NCI-H345 (cell line): ENCODE measurements at places on chromosomes 3 and 15.
A peak's percentile ranks its signal among the peaks of the same experiment; 100 is the strongest.

- DNase-seq = peak; percentile 20
Observed at GRCh38 chr3:31132132-31132769, 237.8 kb upstream of the GADL1 start.

DNA sequence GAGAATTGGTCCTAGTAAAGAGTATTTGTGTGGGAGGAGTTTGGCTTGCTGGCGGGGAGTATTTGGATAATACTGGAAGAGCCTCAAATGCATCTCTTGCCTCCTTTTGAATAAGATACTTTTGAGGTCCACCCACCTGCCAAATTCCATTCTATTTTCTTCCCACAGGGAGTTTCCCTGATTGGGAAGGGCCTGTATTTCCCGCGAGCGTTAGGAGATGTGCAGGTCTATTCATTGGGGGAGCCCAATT is 406 bp upstream of the RASA2 start:
- no peak for DNase-seq

DNA sequence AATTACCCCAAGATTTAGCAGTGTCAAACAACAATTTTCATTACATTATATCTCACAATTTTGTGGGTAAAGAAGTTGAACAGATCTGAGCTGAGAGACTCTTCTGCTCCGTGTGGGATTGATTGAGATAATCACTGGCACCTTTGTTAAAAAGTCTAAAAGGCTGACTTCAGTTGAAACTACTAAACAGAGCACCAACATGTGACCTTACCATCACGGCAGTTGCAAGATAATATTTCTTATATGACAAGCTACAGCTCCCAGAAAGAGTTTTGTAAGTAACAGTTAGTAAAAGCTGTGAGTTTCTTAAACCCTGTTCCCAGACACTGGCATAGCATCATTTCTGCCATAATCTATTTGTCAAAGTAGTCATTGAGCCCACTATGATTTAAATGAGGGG is 25.0 kb downstream of the CGGBP1 start:
- DNase-seq = no peak

- no peak for DNase-seq
Observed at GRCh38 chr3:162192340-162193029, 695.9 kb downstream of the OTOL1 start.

- no peak for DNase-seq
Observed at GRCh38 chr15:73265536-73266153, 103.1 kb downstream of the HCN4 start.

DNA sequence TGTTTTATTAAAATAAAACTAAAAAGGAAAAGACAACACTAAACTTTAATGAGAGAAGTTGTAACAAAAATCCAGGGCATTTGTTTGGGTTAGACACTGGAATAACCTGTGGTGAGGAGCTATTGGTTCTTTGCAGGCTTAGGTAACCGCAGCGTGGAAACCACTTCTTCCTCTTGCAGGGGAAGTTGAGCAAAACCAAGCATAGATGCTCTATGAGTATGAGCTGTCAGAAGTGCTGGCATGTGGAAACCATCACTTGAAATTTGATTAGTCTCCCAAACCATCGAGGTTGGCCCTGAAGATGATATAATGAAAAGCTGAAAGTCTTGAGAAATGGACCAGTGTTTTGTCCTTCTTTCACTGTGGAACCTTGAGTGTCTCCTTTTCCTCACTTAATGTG is 127.1 kb upstream of the RBMS3 start:
- DNase-seq = no peak

- DNase-seq = no peak
Observed at GRCh38 chr3:107599772-107600145, 77.0 kb downstream of the BBX start.

DNA sequence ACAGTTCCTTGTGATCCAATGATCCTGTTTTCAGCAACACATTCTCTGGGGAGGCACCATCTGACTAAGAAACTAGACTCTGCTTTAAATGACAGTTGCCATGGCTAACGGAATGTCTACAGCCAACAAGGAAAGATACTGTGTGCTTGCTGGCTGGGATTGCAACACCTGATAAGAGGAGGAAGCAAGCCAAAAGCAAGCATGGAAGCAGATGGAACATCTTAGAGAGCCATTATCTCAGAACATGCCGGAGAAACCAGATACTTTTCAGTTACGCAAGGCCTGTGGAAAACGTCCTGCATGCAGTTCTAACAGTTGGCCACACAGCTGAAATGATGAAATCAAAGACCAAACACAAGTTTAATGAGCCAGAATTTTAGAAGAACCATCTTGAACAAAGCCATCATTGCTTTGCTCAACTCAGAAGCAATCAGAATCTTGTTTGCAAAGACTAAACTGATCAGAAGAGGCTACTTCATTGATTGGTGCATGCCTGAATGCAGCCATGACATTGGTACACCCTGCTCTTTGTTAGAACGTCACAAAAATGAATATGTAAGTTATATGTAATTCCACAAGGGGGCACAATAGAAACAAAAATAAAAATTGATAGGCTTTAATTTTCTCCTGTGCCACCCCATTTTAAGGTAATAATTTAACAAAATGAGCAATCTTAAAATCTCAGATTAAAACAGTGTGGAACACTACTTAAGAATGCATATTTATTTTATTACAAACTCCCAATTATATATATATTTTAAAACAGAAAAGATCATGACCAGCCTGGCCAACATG is 50.8 kb downstream of the GXYLT2 start:
- DNase-seq = peak; percentile 26

DNA sequence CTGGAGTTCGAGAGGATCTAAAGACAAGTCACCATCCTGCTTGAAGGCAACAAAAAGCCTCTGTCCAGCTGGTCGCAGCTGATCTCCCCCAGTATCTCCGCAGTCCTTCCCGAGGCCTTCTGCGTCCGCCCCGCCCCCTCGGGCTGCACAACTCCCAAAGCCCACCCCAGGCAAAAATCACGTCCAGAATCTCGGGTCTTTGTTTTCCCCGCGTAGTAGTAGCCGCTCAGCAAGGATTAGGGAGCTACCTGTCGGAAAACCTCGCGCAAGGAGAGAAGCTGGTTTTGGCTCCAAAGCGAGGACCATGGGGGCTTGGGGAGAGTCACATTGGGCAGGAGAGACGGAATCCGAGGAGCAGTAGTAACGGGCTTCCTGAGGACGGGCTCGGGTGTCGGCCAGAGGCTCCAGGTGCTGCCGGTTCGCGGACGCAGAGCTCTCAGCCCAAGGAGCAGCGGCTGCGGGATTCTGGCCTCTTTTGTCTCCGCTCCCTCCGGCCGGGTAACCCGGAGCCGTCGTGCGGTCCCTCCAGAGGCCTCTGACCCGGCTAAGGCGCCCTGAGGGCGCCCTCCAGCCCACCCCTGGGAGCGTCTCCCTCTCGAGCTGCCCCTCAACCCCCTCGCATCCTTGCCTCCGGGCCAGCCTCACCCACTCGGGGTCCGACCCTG is 401 bp downstream of the ZSCAN29 start:
- no peak for DNase-seq

DNA sequence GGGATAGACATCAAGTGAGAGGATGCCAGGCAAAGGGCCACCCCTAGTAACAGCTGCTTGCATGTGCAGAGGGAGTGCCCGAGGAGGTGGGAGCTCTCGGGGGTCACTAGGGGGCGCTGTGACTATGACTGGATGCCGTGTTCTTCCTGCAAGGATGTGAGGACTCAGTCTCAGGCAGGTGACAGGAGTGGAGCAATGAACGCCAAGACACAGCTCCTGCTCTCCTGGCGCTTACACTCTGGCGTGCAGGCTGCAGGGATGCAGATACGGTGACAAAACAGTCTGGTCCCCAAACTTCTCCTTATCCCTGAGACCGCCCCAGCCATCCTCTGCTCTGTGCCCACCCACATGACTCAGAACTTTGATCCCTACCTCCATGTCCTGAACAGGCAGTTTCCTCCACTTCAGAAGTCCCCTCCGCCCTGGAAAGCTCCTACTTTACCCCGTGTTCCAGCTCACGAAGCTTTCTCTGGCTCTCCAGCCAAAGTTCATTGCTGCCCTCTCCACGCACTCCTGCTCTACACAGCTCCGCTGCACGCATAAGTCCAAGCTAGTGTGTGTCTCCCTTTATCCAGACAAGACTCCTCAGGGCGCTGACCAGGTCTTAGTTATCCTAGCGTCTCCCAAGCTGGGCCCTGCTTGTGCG is 14.7 kb downstream of the RHOV start:
- peak; percentile 58 for DNase-seq

- DNase-seq = no peak
Observed at GRCh38 chr3:15055019-15055557, 10.0 kb downstream of the MRPS25 start.

- DNase-seq = no peak
Observed at GRCh38 chr3:173747427-173747826, 349.9 kb downstream of the NLGN1 start.

- no peak for DNase-seq
Observed at GRCh38 chr3:134803051-134803505, 8.0 kb downstream of the EPHB1 start.

- no peak for DNase-seq
Observed at GRCh38 chr3:111901637-111902036, 42.6 kb downstream of the PHLDB2 start.

- DNase-seq = no peak
Observed at GRCh38 chr3:26703519-26703918, 80.9 kb downstream of the LRRC3B start.

- DNase-seq = no peak
Observed at GRCh38 chr3:127036209-127037020, 53.5 kb downstream of the PLXNA1 start.

- DNase-seq = no peak
Observed at GRCh38 chr3:62632510-62633294, 242.5 kb downstream of the CADPS start.

GRCh38 chr3:113783463-113783862 is 36.6 kb downstream of the ATP6V1A start:
- DNase-seq = no peak

GRCh38 chr15:83283813-83284558 is 478 bp downstream of the BNC1 start:
- no peak for DNase-seq

DNA sequence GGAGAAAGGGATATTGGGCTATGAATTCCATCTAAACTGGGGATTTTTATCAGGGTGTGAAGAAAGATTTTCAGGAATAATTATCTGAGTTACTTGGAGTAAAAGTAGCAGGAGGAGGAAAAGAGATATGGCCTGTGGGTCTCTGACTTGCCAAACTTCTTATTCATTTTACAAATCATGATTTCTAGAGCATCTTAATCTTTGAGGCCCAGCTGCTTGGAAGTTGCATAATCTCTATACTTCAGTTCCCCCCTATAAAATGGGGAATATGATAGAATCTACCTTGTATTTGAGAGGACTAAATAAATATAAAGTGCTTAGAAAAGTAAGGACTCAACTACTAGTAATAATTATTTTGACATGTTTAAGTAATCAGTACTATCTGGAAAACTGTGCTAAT is 11.0 kb upstream of the GABPB1 start:
- no peak for DNase-seq

- DNase-seq = no peak
Observed at GRCh38 chr3:117005274-117005673, 295.7 kb downstream of the TUSC7 start.

GRCh38 chr3:130707902-130708601 is 38.6 kb downstream of the PIK3R4 start:
- DNase-seq = no peak
